ENCODE measurements at places on chromosomes 7 and 10. TPM values are rescaled to one million over a fixed set of nuclear protein-coding genes. Genes with fewer than 3 reads are reported as not detected.

The ANXA8 gene
- not detected for polyA plus RNA-seq

The HHEX gene
- polyA plus RNA-seq, result not detected

The EXOC4 gene
- polyA plus RNA-seq, result 49.3 TPM

The AKR1C4 gene
- polyA plus RNA-seq, result not detected

The LBX1 gene
- polyA plus RNA-seq, result not detected

The EPHB6 gene
- 58.4 TPM for polyA plus RNA-seq
